ENCODE measurements at places on chromosomes 12 and 14. TPM values are rescaled to one million over a fixed set of nuclear protein-coding genes. Genes with fewer than 3 reads are reported as not detected.
A peak's percentile ranks its signal among the peaks of the same experiment; 100 is the strongest.

- no peak for DNase-seq
These were observed 343.9 kb downstream of the CCER1 start for GRCh38 chr12:90611048-90611447.

The HOTAIR gene
- not detected for total RNA-seq

- peak; percentile 76 for DNase-seq
These were observed 30.1 kb upstream of the GPR132 start for GRCh38 chr14:105095236-105095805.

- no peak for DNase-seq
These were observed 80.0 kb downstream of the BORCS5 start for GRCh38 chr12:12436831-12437345.

The SYT1 gene
- 0.87 TPM for total RNA-seq
